ENCODE measurements at places on chromosomes 1 and 21.

DNA sequence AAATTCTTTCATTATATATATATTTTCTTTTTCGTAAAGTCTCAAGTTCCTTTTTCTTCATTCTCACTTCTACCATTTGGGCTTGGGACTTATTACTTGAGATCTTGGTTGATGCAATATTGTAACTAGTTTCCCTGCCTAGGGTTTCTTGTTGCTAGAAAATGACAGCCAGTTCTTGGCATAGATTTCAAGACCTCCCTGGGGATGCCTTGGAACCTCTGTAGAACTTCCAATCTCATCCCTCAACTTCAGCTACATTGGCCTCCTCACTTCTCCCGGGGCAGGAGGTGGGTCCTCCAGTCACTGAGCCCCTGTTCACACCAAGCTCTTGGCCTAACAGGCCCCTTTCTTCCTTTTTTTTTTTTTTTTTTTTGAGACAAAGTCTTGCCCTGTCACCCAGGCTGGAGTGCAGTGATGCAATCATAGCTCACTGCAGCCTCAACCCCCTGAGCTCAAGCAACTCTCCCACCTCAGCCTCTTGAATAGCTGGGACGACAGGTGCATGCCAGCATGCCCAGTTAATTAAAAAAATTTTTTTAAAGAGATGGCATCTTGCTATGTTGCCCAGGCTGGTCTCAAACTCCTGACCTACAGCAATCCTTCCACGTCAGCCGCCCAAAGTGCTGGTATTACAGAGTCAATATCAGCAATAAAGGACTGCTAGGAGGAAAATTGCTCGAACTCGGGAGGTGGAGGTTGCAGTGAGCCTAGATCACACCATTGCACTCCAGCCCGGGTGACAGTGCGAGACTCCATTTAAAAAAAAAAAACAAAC is 33.1 kb downstream of the MAP3K7CL start:
- no peak for DNase-seq

- no peak for DNase-seq
Measured at GRCh38 chr1:38779491-38779890, 80.1 kb downstream of the RRAGC start.

DNA sequence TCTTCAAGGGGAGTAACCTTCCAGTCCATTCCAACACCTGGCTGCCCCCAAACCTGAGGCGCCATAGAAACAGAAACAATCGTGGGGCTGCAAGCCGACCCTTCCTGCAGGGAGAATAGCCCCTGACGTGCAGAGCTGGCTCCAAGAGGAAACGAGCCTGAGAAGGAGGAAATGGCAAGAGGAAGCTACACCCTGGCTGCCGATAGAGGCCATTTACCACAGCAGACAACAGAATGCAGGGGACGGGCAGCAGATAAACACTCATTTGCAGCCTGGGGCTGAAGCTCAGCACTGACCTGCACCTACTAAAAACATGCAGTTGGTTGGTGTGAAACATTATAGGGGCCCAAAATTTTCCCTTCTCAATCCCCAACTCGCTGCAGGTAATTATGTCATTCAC is 8.7 kb upstream of the TDRD10 start:
- DNase-seq: no peak

DNA sequence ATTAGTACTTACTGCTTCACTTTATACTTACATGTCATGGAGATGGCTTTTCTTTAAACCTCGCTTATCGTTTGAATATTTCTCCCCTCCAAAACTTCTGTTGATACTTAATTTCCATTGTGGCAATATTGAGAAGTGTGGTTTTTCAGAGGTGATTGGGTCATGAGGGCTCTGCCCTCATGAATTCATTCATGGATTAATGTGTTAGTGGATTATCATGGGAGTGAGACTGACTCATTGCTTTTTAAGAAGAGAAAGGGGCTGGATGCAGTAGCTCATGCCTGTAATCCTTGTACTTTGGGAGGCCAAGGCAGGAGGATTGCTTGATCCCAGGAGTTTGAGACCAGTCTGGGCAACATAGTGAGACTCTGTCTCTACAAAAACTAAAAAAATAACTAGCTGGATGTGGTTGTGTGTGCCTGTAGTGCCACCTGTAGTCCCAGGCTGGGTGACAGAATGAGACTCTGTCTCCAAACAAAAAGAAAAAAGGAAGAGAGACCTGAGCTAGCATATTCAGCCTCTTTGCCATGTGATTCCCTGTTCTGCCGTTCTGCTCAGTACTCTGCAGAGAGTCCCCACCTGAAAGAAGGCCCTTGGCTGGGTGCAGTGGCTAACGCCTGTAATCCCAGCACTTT is 30.2 kb downstream of the RABGAP1L start:
- no peak for DNase-seq

- DNase-seq: no peak
Measured at GRCh38 chr1:39509360-39510009, 18.0 kb downstream of the BMP8A start.

- no peak for DNase-seq
Measured at GRCh38 chr1:24555591-24556413, at the start of gene NCMAP. TSS of gene NCMAP (plus strand) at chr1:24556087. CDS start at chr1:24595431, 39,344 bp downstream.

GRCh38 chr1:85343612-85344255 is 67.3 kb upstream of the BCL10 start:
- no peak for DNase-seq

DNA sequence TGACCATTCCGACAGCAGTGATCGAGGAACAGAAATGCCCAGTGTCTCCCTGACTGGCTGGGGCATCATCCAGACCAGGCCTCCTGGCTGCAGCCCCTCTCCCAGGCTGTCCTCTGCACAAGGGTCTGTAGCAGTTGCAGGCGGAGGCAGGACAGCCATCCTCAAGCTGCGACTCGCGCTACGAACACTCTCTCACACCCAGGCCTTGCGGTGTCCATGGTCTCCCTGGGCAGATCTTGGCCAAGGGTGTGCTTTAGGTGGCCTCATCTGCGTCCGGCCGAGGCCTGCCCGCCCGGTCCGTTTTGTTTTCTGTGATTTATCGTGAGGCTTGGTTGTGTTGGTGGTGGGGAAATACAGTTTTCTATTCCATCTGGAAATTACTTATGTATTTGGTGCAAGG is 15.7 kb downstream of the FTCD start:
- DNase-seq: no peak

- no peak for DNase-seq
Measured at GRCh38 chr1:15062479-15063099, 91.0 kb upstream of the TMEM51 start.

DNA sequence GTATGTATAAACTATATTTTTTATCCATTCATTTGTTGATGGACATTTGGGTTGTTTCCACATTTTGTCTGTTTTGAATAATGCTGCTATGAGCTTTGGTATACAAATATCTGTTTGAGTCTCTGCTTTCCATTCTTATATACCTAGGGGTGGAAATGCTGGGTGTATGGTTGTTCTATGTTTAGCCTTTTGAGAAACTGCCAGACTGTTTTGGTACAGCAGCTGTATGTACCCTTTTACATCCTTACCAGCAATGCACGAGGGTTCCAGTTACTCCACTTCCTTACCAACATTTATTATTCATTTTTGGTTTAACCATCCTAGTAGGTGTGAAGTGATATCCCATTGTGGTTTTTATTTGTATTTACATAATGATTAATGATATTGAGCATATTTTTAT is 13.9 kb downstream of the RASAL2 start:
- no peak for DNase-seq

DNA sequence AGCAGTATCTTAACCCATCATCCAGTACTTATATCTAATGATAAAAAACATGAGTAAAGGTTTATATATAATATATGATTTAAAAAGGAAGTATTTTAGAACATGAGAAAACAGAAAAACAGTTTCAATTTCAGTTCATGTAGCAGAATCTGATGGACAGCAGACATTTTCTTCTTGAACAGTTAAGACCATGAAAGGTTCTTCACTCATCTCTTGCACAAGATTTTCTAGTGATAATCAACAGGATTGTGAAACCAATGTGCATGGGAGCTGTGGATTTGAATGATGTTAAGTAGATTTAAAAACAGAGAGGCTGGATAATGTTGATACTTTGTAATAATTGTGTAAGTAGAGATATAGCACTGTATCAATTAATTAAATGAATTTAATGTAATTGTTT is 1297.6 kb downstream of the BRINP3 start:
- DNase-seq: no peak

Data from G401 (cell line).